Neural crest cell (in vitro differentiated cells): ENCODE measurements at places on chromosomes 6 and 20.

GRCh38 chr6:139983555-139984276 lies 609.3 kb upstream of the CITED2 start:
- H3K4me1 ChIP-seq: peaks cover 51% of the 10 kb centered on the region
- no peaks in the 10 kb centered on the region for H3K27me3 ChIP-seq
- no peak overlapping the region for H3K4me3 ChIP-seq
- no peak for DNase-seq
- H3K27ac ChIP-seq: no peak overlapping the region
- H3K36me3 ChIP-seq: peaks cover 4% of the 10 kb centered on the region

DNA sequence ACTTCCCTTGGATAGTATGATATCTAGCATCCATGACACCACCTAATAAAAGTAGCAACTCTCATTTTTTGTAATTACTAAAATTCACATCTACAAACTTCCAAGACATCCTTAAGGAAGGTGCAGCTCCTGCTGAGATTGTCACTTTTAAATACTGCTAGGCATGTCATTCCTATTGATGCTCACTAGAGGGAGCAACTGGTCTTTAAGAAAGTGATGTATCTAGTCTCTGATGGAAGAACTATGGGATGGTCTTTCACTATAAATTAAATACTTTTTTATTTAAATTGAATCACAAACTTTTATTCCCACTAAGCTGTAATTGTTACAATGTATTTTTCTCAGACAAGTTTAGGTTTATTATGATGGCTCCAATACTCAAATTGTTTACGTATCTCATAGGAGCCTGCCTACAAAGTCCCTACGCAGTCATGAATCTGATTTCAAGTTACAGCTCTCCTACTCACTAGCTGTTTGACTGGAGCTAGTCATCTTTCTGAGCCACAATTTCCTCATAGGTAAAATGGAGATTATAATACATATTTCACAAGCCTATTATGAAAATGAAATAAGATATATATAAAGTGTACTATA lies 8.1 kb upstream of the TSPYL1 start:
- H3K4me3 ChIP-seq: no peak overlapping the region
- H3K27me3 ChIP-seq: no peaks in the 10 kb centered on the region
- no peaks in the 10 kb centered on the region for H3K4me1 ChIP-seq
- DNase-seq: no peak

GRCh38 chr20:17767624-17768023 lies 67.9 kb downstream of the BANF2 start:
- DNase-seq: no peak
- H3K27me3 ChIP-seq: no peaks in the 10 kb centered on the region
- H3K36me3 ChIP-seq: no peaks in the 10 kb centered on the region
- no peak overlapping the region for H3K4me3 ChIP-seq

DNA sequence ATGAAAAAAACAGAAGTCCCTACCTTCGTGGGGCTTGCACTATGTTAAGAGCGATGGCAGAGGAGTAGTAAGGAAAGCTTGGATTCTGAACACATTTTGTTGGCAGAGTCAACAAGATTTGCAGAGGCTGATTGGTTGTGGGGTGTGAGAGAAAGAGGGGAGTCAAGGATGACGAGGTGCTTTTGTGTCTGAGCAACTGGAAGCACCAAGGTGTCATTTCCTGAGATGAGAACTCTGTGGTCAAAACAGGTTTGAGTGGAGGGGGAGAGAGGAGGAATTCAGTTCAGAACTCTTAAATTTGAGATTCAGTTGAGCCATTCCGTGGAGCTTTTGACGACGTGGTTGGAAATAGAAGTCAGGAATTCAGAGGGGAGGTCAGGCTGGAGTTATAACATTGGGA lies 3.5 kb downstream of the OCSTAMP start:
- no peaks in the 10 kb centered on the region for H3K36me3 ChIP-seq
- DNase-seq: no peak
- no peak overlapping the region for H3K27ac ChIP-seq
- no peaks in the 10 kb centered on the region for H3K27me3 ChIP-seq
- peaks cover 6% of the 10 kb centered on the region for H3K4me1 ChIP-seq
- no peak overlapping the region for H3K4me3 ChIP-seq

DNA sequence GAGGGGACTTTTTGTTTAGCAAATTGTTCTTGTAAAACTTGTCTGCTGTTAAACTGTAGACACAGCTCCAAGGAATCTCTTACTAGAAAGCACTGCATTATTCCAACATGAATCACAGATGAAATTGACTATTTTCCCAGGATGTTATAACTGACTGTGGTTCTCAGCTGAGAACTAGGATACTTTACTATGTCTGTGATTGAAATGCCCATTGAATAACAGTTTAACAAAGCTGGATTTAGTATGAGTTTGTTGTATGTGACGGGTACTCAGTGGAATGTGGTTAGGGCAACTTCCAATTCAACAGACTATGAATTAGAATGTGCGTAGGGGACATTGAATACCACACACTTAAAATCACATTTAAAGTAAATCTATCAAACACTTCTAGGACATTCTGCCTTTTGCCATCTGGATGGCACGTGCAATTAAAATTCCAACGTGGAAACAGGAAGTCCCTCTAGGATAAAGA lies 193.4 kb upstream of the PREP start:
- no peak overlapping the region for H3K27ac ChIP-seq
- H3K4me3 ChIP-seq: no peak overlapping the region
- no peaks in the 10 kb centered on the region for H3K36me3 ChIP-seq
- peaks cover under 1% of the 10 kb centered on the region for H3K27me3 ChIP-seq

- peaks cover 21% of the 10 kb centered on the region for H3K36me3 ChIP-seq
- H3K4me3 ChIP-seq: no peak overlapping the region
- peaks cover 6% of the 10 kb centered on the region for H3K4me1 ChIP-seq
Observed at GRCh38 chr6:107634324-107635056, 144.6 kb downstream of the SOBP start.

- H3K27ac ChIP-seq: no peak overlapping the region
- peaks cover 22% of the 10 kb centered on the region for H3K4me1 ChIP-seq
- H3K36me3 ChIP-seq: peaks cover 3% of the 10 kb centered on the region
- H3K4me3 ChIP-seq: no peak overlapping the region
- no peaks in the 10 kb centered on the region for H3K27me3 ChIP-seq
- no peak for DNase-seq
Observed at GRCh38 chr6:163897030-163897429, 482.5 kb downstream of the QKI start.
